ENCODE measurements at places on chromosomes 6 and 20. TPM values are rescaled to one million over a fixed set of nuclear protein-coding genes. Genes with fewer than 3 reads are reported as not detected.

DNA sequence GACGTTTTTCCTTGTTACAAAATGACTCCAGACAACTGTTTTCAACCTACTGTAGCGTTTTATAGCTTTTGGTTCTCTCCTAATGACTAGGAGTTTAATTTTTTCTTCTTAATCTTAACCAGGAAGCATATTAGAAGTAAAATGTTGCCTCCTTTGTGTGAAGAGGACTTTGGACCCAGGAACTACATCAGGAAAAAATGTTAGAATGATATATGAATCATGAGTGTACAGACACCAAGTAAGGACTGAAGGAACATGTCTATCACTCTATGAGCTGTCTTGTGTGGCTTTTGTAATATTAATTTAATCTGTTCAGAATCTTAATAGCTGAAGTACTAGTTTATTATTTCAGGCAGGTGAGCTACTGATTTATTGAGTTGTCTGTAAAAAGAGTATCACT is 71.0 kb upstream of the MARCKS start:
- no peak overlapping the region for H3K4me3 ChIP-seq
- no peak for DNase-seq

DNA sequence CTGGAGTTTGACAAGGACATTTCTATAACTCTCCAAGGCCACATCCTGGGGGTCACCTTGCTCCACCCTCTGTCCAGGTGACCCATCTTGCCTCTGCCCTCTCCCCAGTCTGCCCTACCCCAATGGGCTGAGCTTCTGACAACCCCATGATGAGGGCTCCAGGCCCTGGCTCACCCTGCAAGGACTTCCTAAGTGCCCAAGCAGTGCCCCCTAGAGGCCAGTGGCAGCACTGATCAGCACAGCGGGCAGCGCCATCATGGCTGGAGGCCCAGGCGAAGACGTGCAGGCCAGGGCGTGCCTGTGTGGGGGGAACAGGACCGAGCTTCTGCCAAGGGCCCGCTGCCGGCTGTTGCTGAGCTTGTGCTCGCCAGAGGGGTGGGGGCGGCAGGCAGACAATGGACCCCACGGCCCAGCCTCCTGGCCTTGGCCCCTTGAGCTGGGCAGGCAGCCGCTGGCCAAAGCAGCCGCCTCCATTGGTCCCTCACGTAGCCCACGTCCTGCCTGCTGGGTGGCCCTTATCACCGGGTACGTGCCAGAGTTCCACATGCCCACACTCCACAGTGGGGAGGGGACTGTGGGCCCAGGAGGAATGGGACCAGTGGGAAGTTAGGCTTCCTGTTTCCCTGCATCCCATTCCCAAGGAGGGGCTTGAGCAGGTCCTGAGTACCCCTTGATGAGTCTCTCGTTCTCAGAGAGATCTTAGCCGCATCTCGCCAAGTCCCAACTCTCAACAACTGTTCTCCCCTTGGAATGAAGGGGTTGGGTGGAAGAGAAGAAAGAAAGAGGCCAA is 64.3 kb downstream of the MRPL14 start:
- no peaks in the 10 kb centered on the region for H3K27me3 ChIP-seq
- no peak overlapping the region for H3K4me3 ChIP-seq
- no peaks in the 10 kb centered on the region for H3K36me3 ChIP-seq

GRCh38 chr6:67433124-67433523 is 1202.0 kb upstream of the ADGRB3 start:
- no peak overlapping the region for H3K4me3 ChIP-seq
- no peak for DNase-seq
- H3K36me3 ChIP-seq, result no peaks in the 10 kb centered on the region

DNA sequence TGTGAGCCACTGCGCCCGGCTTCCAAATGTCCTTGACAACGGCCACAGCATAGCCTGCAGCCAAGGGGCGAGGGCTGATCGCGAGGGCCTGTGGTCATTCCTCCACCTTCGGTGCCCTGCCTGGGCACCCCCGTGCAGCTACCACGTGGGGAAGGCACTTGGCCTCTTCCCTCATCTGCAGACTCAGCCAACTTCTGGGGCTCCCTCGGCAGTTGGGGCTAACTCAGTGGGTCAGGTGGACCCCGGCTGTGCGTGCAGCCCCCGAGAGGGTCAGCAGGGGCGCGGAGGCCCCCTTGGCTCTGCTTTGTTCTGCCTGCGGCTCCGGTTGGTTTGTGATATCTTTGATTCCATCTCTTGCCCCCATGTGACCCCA is 52.9 kb upstream of the BHLHE23 start:
- peaks cover 13% of the 10 kb centered on the region for H3K27me3 ChIP-seq
- H3K4me3 ChIP-seq, result no peak overlapping the region
- H3K27ac ChIP-seq, result no peak overlapping the region
- no peaks in the 10 kb centered on the region for H3K36me3 ChIP-seq

GRCh38 chr6:166769648-166770047 is 142.6 kb upstream of the RPS6KA2 start:
- no peak overlapping the region for H3K4me3 ChIP-seq
- no peaks in the 10 kb centered on the region for H3K4me1 ChIP-seq
- no peak overlapping the region for H3K27ac ChIP-seq
- H3K36me3 ChIP-seq, result no peaks in the 10 kb centered on the region
- no peak for DNase-seq

GRCh38 chr6:150641398-150642139 is 41.9 kb downstream of the PLEKHG1 start:
- no peak overlapping the region for H3K27ac ChIP-seq
- no peak overlapping the region for H3K4me3 ChIP-seq
- H3K36me3 ChIP-seq, result no peaks in the 10 kb centered on the region
- no peaks in the 10 kb centered on the region for H3K27me3 ChIP-seq

DNA sequence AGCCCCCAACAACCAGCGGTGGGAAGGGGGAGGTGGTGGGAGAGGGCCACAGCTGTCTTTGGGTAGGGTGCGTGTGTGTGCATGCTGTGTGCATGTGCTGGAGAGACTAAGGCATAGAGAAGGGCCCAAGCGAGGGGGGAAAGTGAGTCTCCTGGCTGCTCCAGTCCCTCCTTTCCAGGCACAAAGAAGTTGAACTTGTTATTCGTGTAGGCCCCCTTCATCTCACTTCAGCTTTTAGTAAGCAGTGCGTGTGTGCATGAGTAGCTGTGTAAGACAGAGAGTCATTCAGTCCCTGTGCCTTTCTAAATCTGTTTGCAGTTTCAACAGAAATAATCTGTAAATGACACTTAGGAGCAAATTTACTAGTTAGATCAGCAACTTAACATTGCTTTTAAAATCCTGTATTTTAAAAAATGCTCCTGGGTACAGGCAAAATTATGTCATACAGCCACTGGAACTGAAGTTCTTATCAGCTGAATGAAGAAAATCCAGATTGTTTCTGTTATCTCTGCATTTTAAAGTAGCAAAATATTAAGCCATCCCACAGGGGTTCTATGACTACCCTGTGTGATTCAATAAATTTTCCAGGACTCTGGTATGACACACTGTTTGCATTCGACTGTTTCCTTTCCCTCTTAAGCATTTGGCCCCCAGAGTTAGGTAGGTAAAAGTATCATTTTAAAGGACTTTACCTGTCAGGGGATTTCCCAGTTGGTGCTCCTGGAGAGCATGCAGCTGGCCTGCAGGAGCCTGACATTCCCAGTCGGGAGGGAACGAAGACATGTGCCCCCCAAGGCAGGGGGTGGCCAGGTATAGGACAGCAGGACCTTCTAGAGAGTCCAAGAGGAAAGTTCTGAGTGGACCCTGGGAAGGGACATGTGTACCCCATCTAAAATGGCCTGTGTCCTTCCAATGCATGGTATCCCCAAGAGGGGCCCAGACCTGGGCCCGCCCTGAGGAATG is 39.0 kb downstream of the MTRES1 start:
- H3K36me3 ChIP-seq, result no peaks in the 10 kb centered on the region
- no peak for DNase-seq
- H3K4me1 ChIP-seq, result no peaks in the 10 kb centered on the region
- H3K27me3 ChIP-seq, result no peaks in the 10 kb centered on the region
- H3K27ac ChIP-seq, result no peak overlapping the region

DNA sequence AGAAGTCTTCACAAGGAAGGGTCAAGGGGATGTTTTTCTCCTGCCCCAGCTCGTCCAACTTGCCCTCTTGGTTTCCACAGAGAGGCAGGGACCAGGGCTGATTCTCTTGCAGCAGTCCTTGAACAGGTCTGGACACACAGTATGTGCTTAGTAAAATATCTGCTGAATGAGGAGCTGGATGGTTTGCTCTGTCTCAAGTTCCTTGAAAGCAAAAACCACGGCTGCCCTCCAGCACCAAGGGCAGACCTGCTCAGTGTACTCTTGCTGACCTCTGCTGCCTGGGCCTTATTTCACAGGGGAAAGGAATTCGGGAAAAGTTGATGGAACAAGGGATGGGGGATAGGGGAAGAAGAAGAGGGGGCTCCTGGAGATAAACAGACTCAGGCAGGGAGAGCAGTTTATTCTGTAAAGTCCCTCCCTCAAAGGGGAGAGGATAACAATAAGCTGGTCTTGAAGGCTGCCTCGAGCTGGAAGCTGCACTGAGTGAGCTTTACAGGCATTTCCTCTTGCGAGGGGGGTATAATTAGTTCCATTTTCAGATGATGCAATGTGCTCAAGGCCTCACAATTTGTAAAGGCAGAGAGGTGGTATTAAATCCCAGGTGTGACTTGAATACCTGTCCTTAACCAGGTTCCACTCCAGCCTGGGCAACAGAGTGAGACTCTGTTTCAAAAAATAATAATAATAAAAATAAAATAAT is 10.3 kb downstream of the KCNK5 start:
- H3K27ac ChIP-seq, result no peak overlapping the region
- H3K36me3 ChIP-seq, result no peaks in the 10 kb centered on the region
- no peak overlapping the region for H3K4me3 ChIP-seq
- H3K4me1 ChIP-seq, result no peaks in the 10 kb centered on the region
- DNase-seq, result no peak

Gene FAM83C
- 0.36 TPM for total RNA-seq

Gene ARMC2
- total RNA-seq, result 8.4 TPM

Gene CGAS
- total RNA-seq, result 3.4 TPM

Gene GPLD1
- 13.0 TPM for total RNA-seq

Gene SLC17A9
- total RNA-seq, result 0.41 TPM

Gene CST5
- total RNA-seq, result not detected

Gene ANGPT4
- 1.2 TPM for total RNA-seq

Gene RPL10A
- total RNA-seq, result 2,172 TPM

Gene ARMH2
- total RNA-seq, result not detected

Data from prostate gland (tissue), 2 donors.